ENCODE measurements at places on chromosomes 12 and 14.
A peak's percentile ranks its signal among the peaks of the same experiment; 100 is the strongest.

- no peak for DNase-seq
Observed at GRCh38 chr12:18576104-18576626, 161.6 kb downstream of the PLCZ1 start.

DNA sequence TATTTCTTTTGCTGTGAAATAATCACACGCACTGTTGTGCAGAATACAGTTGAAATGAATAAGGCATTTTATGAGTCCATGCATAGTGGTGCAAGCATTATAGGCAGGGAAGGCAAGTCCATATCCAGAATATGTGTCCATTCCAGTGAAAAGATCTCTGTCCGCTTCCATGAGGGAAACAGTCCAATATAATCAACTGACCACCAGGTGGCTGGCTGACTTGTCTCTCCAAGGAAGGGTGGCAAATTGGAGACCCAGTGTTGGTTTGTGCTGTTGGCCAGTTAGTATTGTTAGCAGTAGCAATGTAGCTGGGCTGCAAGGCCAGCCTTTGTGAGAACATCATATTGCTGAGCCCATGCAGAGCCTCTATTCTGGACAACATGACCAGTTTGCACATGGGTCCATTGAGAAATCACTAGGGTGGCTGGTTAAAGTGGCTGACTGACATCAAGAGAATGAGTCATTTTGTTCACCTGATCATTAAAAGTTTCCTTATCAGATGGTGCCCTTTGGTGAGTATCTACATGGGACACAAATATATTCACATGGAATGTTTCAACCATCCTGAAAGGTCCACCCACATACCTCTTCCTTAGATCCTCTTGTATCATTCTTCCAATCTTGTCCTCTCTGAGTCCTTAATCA lies 17.3 kb upstream of the YAF2 start:
- no peak for DNase-seq

DNA sequence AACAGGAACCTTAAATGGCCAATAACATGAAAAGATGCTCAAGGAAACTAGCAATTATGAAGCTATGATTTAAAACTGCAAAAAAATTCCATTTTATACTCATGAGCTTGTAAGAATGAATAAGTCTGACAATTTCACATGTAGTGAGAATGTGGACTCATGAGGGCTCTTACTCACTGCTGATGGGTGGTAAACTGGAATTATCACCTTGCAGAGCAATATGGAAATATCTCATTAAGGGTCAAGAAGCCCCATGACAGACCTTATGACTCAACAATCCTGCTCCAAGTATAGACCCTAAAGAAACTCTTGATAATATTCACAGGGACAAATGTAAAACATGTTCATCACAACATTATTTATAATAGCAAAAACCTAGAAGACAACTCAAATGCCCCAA lies 23.5 kb upstream of the SMAGP start:
- DNase-seq = no peak

GRCh38 chr12:42557586-42558172 lies 31.9 kb downstream of the PRICKLE1 start:
- no peak for DNase-seq

DNA sequence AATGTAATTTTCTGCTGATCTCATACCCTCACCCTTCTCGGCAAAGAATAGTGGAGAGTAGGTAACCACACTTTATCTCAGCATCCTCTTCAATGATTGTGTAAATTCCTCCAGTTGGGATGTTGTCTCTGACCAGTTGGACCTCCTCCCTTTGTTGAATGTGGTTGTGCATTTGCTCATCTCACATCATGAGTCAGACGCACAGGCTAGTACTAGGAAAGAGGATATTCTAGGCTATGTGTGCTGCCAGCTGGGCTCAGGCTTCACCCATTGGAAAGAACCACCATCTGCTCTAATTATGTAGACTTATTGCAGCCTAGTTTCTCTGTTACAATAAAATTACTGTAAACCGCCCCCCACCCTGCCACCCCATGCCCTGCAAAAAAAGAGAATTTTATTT lies 90.3 kb downstream of the LMO3 start:
- no peak for DNase-seq

- no peak for DNase-seq
Observed at GRCh38 chr14:32010604-32011125, 66.4 kb upstream of the ARHGAP5 start.

- DNase-seq = no peak
Observed at GRCh38 chr14:23572524-23572828, 4.9 kb upstream of the AP1G2 start.

- peak; percentile 41 for DNase-seq
Observed at GRCh38 chr12:31732926-31733548, 4.2 kb upstream of the AMN1 start.
